NCI-H1436 treated with DMSO at 0.1 percent for 48 hours (cell line): ENCODE measurements at places on chromosomes 16 and 17.

DNA sequence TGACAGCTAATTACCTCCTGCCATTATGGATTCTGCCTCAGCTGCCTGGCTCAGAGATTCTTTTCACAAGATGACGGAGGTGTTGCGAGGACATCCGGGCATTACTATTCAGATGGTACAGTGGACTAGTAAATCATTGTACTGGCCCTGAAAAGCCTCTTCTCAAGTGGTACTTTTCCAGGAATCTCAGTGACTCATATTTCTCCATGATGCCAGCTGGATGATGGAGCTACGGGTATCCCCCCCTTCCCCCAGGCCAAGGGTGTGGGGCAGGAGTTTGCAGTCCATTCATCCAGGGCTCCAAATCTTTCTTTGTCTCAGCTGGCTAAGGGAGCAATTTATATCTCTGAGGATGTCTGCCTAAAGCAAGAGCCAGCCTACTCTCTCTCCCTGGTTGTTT, 107.7 kb upstream of the GPR139 start:
- no peak for DNase-seq

DNA sequence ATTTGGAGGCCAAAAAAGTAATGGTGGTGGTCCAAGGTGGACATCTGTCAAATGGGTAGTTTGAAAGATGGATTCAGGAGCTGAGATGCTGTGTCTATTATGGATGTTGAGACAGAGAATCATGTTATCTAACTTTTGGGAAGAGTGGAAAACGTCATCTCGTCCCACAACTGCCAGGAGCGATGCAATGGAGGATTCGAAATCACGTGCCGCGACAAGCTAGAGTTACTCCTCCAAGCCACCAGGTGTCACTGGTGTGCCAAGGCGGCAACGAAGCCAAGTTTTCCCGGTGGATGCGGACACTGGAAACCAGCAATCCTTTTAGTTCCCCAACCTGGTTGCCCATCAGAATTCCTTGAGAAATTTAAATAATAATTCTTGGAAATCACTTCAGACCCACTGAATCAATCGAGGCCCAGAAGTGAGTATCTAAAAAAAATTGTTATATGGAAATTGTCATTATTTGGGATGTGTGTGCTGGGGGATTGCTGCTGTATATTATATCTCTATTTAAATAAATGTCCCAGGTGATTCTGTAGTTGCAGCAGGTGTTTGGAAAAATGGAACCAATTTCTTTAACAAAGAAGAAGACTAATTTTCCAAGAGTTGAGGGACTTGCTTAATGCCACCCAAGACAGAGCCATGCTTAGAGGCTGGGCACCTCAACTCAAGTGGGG, 206.1 kb downstream of the HAPSTR1 start:
- no peak for DNase-seq

DNA sequence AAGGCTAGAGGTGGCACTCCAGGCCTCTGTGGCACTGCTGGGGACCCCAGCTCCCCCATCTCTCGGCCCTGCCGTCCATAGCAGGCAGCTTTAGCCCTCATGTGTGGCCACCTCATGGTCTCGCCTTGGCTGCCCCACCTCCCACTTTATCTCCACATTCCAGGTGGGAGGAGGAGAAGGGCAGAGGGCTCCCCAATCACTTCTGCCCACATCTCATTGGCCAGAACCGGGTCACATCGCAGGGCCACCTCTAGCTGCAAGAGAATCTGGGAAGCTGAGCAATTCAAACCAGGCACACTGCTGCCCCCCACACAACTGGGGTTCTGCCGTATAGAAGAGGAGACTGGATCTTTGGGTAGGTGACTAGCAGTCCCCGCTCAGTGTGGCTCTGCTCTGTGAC, 1.6 kb downstream of the DRC7 start:
- DNase-seq = no peak

DNA sequence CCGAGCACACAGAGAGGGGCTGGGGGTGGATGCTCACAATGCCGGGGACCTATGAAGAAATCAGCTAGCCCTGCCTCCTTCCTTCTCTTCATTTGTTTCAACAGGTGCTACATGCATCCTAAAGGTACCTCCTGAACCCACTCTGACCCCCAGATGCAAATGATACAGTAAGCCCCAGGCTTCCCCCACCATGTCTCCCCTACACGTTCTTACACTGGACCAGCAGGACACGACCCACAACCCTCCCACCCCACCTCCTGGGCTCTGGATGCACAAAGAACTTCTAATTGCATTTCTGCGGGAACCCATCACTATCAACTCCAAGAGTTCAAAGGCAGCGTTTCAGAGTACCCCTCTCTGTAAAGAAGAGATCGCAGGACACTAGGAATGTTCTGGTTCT, 2.1 kb downstream of the XYLT1 start:
- DNase-seq = no peak

- DNase-seq = no peak
Measured at GRCh38 chr17:27242951-27243350, 51.0 kb upstream of the WSB1 start.

- no peak for DNase-seq
Measured at GRCh38 chr17:1762901-1763898, 1.3 kb downstream of the SERPINF1 start.

- DNase-seq = no peak
Measured at GRCh38 chr16:12293017-12293618, 316.6 kb downstream of the SNX29 start.

DNA sequence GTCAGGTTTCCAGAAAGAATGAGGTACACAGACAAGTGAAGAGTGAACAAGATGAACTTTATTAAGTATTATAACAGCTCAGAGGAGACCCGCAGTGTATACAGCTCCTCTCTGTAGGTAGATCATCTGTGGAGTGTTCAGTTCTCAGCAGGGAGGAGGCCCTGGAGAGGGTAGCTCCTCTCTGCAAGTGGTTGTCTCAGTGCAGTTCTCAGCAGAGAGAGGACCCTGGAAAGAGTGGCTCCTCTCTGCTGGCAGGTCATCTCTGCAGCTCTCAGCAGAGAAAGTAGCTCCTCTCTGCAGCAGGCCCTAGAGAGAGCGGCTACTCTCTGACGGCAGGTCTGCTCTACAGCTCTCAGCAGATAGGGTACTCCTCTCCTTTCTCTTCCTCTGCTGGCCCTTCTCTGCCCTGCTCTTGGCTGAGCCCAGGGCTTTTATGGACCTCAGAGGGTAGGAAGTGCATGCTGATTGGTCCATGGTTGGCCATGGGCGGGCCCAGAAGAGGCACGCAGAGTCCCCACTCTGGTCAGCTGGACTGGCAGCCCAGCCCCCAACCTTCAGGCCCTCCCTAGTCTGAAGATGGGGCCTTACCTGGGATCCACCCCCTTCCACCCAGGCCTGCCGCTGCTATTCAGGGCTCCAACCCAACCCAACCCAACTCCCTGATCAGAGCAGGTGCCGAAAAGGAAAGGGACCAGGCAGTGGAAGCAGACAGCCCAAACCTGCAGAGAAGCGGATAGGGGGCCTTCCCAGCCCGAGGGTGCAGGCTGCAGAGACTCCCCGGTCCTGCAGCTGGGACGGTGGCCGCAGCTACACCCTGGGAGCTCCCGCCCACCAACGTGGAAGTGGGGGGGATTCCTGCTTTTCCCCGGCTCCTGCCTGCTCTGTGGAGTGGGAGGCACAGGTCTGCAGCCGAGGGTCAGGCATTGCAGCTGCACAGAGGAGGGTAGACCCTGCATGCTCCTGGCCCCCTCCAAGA, 18.5 kb upstream of the DNAJA2 start:
- DNase-seq = no peak

GRCh38 chr16:66961914-66962313, 848 bp downstream of the CES3 start:
- no peak for DNase-seq

DNA sequence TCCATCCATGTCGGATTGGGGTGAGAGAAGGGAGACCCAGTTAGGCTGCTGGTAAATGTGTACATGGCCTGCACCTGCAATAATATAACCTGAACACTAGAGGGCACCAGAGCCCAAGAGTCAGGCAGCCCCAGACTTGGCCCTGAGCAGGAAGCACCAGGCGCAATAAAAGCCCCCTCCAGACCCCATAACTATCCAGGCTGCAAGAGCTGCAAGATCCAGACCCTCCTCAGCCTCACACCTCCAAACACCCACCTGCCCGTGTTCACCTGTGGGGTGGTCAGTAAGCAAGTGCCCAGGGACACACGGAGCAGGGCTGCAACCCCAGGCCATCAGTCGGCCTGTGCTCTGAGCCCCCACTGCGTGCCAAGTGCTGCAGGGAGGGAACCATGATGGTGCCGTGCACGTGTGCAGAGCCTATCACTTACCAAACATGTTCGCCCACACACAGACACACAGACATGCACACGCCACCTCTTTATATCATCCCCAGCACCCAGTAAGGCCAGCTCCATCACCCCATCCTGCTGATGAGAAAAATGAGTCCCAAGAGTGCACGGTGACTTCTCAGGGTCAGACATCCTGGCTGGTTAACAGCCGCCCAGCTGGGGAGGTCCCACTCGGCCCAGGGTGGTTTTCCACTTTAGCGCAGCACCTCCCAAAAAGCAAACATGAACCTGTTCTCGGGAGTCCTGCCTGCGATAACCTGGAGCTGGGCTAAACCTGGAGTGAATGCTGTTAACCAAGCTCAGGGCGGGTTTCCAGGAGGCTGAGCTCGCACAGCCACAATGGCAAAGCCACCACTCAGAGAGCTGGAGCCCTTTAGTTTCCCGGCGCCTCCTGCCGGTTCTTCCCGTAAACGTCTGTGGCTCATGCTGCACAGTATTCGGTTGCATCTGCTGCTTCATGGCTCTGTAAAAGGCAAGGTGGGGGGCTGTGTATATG, 439.8 kb downstream of the SOX9 start:
- DNase-seq = peak; percentile 33

GRCh38 chr16:84093879-84094270, 22.9 kb downstream of the MBTPS1 start:
- no peak for DNase-seq

- no peak for DNase-seq
Measured at GRCh38 chr17:63774141-63774968, at the start of gene DDX42. Gene DDX42, plus strand, starts transcription at chr17:63774170. Its CDS starts 12,880 bp downstream, at chr17:63787050.

- peak; percentile 21 for DNase-seq
Measured at GRCh38 chr16:78563905-78564304, 464.5 kb downstream of the WWOX start.

- DNase-seq = peak; percentile 55
Measured at GRCh38 chr17:80866050-80866793, 125.4 kb upstream of the CHMP6 start.

DNA sequence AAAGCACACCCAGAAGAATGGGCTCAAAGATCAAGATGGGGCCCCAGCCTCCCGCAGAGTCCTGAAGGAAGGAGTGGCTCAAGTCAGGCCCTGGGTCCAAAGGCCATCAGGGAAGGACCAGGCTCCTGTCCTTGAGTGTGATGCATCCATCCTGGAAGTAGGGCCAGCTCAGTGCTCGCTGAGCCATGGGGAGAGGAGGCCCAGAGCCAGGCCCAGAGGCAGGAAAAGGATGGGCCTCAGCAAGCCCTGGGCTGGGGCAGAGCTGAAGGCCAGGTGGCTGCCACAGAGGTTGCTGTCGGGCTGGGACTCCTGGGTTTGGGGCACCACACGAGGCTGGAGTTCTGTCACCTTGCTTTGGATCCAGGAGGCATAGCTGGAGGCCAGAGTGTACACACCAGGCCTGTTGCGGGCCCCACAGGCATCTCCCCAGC, 3.7 kb downstream of the PRSS8 start:
- no peak for DNase-seq

GRCh38 chr17:77995146-77995852, 36.8 kb downstream of the TNRC6C start:
- no peak for DNase-seq

DNA sequence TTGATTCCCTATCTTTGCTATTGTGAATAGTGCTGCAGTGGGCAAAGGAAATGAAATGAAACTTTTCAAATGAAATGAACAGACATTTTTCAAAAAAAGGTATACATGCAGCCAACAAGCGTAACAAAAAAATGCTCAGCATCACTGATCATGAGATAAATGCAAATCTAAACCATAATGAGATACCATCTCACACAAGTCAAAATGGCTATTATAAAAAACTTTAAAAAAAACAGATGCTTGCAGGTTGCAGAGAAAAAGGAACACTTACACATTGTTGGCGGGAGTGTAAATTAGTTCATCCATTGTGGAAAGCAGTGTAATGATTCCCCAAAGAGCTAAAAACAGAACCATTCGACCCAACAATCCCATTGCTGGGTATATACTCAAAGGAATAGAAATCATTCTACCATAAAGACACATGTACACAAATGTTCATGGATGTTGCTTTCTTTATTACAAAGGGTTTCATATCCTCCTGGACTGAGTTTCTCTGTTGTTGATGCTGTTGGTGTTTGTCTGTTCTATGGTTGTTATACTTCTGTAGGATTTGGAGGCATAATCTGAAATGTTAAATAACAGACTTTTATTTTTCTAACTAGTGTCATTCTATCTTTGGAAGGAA, 99.3 kb upstream of the SOX9 start:
- no peak for DNase-seq

DNA sequence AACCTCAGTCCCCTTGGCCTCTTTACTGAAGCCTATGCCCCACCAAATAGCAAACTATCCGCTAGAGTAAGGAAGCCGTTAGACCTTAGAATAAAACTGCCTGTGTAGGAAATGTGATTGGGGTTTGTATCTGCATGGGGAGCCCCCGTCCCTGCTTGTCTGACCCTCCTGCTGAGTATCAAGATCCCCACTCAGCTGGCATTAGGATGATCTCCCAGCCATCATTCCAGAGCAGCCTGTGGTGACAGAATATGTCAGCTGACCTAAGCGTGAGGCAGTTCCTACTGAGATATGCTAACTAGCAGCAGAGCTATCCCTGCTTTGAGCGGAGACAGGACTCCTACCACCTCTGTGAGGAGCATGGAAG, 645 bp upstream of the GFOD2 start:
- DNase-seq = no peak

DNA sequence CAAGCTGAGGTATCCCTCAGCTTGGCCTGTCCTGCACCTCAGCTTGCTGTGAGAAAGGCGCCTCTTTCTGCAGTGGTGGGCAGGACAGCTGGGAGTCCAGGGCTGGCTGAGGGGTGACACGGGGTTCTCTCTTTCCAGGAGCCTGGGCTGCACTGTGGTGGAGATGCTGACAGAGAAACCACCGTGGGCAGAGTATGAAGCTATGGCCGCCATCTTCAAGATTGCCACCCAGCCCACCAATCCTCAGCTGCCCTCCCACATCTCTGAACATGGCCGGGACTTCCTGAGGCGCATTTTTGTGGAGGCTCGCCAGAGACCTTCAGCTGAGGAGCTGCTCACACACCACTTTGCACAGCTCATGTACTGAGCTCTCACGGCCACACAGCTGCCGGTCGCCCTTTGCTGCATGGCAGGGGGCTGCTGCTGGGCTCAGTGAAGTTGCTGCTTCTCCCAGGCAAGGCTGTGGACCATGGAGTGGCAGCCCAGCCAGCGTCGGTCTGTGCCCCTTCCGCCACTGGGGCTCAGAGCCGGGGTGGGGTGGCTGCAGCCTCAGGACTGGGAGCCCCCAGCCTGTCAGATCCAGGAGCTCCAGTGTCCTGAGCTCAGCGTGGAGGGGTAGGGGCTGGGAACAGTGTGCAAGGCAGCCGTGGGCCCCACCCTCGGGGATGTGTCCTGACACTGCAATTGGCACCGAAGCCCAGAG, 6.4 kb downstream of the LIMD2 start:
- DNase-seq = no peak

DNA sequence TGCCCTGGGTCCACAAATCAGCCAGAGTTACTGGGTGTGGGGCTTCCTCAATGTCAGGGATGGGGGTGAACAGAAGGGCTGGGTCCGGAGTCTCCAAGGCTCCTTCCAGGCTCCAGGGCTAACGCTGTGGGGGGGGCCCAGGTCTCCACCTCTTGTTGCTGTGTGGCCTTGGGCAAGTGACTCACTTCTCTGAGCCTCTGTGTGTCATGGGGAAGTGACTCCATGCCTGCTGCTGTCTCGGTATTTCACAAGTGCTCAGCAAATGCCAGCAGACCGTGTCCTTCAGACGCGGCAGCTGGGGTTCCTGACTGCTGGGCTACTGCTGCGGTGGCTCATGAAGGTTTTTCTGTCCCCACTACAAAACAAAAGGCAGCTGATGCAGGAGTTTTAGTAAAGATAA, 26.6 kb downstream of the JPH3 start:
- no peak for DNase-seq
